ENCODE measurements at places on chromosomes 7 and 10.

- DNase-seq, result no peak
Observed at GRCh38 chr7:2980401-2981102, 63.1 kb downstream of the CARD11 start.

- no peak for DNase-seq
Observed at GRCh38 chr10:89633484-89633883, 11.6 kb downstream of the PANK1 start.

DNA sequence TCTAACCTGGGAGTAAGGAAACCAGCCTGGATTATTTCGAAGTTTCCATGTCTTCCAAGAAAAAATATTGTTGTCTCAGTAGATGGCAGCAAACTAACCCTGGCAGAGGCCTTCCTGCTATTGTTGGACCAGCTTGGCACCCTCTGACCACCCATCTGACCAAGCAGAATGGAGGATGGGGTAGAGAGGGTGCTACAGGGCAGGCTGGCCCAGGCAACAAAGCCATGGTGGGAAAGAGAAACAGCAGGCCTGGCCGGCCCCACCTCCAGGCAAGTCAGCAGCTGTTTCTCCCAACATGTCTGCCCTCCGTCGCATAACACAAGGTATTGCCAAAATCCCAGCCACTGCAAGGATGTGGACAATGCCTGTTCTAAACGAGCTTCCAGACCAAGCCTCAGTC is 95.0 kb downstream of the FAM53B start:
- no peak for DNase-seq

DNA sequence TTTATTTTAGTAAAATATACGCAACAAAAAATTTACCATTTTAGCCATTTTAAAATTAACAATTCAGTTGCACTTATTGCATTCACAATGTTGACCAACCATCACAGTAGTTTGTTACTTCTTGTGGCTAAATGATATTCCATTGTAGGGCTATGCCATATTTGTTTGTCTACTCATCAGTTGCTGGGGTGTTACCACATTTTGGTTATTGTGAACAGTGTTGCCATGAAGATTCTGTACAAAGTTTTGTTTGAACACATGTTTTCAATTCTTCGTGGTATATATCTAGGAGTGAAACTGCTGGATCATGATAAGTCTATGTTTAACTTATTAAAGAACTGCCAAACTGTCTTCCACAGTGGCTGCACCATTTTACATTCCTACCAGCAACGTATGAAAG is 46.3 kb upstream of the ZNF365 start:
- no peak for DNase-seq

- no peak for DNase-seq
Observed at GRCh38 chr7:137454246-137454724, 110.8 kb upstream of the PTN start.

- no peak for DNase-seq
Observed at GRCh38 chr10:102918817-102919245, 737 bp downstream of the CNNM2 start.

- no peak for DNase-seq
Observed at GRCh38 chr7:157654350-157654749, 317.5 kb downstream of the DNAJB6 start.

GRCh38 chr10:68501691-68502090 is 25.6 kb downstream of the SLC25A16 start:
- DNase-seq, result no peak

- DNase-seq, result no peak
Observed at GRCh38 chr10:17435187-17435586, 19.2 kb downstream of the ST8SIA6 start.
